HepG2 (cell line): ENCODE measurements at places on chromosomes 2 and 18.

DNA sequence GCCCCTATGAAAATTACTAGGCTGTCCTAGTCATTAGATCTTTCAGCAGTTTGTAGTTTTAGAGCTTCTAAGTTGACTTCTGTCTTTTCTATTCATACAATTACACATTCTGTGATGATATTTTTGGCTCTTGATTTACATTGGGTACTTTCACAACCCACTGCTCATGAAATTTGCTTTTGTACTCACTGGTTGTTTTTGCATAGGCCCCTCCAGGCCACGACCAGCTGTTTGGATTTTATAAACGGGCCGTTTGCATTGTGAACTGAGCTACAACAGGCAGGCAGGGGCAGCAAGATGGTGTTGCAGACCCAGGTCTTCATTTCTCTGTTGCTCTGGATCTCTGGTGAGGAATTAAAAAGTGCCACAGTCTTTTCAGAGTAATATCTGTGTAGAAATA is 193.8 kb downstream of the RPIA start:
- DNase-seq = no peak

DNA sequence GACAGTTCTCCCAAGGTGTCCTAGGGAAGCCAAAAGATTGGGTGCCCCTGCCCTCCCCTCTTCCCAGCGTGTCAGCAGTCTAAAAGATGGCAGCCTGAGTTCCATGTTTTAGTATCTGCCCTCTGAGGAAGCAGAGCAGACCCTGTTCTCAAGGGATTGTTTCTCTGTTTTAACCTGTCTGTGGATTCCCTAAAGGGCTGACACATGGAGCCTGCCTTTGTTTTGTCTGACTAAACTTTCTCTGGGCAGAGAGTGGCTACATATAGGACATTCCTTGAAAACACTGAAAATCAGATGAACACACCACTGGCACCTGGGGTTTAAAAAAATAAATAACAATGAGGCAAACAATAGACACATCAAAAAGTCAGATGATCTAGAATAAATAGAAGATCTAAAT is 337.6 kb downstream of the KIAA1328 start:
- DNase-seq = no peak

GRCh38 chr2:184877909-184878308 is 279.6 kb downstream of the ZNF804A start:
- DNase-seq = no peak

GRCh38 chr18:76685402-76685801 is 137.0 kb upstream of the ZNF236 start:
- no peak for DNase-seq

DNA sequence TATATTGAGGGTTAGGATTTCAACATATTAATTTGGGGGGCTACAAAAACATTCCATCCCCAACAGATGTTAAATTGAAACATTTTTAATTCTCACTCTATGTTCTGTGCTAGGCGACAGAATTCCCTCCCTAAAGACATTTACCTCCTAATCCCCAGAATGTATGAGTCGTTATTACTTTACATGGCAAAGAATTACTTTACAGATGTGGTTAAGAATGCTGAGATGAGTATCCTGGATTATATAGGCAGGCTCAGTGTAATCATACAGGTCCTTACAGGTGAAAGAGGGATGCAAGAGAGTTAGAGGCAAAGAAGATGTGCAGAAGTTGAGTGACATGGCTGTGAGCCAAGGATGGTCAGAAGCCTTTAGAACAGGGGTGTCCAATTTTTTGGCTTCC is 974.1 kb upstream of the ACVR2A start:
- no peak for DNase-seq

DNA sequence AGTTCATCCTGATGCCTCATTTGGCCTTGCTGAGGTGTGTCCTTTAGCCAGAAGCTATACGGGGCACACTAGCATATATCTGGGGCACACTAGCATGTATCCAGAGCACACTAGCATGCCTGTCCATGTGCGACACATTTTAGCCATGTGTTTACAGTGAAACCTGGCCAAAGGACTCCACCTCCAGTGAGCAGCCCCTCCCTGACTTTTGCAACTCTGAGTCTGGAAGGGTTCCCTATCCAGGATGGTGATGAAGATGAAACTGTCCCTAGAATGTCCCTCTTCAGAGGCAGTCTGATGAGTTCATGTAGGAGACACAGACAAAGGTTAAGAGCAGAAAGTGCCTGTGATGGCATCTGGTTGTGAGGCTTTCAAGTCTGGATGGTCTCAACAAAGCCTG is 61.4 kb upstream of the LGALSL start:
- DNase-seq = no peak

GRCh38 chr18:48090021-48090420 is 159.6 kb upstream of the SMAD2 start:
- no peak for DNase-seq

DNA sequence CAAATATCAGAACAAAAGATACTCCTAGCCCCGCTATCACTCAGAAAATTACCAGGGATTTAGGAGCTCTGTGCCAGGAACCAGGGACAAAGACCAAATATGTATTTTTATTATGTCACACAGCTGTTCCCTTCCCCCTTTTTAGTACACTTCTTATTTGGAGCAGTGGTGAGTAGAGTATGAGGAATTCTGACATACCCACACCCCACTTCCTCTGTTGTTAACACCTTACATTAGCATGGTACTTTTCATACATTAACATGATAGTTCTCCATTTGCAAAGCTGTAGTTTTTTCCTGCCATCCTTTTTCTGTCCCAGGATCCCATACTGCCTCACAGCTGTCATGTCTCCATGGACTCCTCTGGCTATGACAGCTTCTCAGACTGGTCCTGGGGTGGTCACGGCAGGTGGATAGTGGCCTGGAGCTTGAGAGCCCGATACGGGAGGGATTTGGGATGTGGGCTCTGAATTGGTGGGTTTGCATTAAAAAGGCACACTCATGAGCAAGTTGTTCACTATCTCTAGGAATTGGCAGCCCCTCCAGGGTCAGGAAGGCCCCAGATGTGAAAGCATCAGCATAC is 100.2 kb downstream of the SH3RF3 start:
- DNase-seq = no peak

DNA sequence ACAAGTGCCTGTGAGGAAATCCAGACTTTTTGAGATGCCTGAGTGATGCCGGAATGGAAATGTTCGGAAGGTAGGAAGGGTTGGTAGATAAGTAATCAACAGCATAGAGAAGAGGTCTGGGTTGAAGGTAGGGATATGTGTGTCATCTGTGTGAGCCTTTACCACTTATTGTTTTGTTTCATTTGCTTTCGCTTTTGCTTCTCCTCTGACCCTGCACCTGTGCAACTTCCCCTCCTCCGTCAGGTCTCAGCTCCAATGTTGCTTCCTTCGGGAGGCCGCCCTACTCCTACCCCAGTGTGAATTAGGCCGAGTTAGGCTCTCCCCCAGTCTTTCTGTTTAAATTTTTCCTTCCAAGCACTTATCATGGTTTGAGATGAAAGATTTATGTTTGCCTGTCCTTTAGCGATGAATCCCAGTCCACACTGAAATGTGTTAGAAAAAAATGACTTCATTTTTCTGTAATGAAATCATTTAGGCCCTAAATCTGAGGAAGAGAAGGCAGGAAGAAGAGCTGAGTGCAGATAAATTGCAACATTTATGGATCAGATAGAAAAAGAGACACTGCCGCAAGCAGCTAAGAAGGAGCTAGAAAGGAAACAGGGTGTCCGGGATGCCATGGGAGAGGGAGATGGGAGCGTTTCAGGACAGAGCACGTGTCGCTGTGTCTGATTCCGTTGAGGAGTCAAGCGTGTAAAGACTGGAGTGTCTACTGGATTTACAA is 139.6 kb upstream of the PELI1 start:
- DNase-seq = no peak

DNA sequence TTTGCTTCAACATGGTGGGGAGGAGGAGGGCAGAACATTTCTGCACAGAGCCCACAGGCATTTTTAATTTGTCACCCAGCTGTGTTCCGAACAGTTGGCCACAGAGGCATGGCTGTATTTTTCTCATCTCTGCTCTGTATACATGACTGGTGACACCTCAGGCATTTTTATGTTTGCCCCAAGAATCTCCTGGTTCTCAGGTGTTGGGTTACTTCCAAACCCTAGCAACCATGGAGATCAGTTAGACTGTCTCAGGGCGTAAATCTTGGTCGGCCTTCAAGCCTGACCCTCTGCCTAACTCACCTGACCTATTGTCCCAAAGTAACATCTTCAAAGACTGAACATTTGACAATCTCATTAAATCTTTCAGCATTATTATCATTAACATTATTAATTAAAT is 100.0 kb downstream of the ABCA12 start:
- no peak for DNase-seq

DNA sequence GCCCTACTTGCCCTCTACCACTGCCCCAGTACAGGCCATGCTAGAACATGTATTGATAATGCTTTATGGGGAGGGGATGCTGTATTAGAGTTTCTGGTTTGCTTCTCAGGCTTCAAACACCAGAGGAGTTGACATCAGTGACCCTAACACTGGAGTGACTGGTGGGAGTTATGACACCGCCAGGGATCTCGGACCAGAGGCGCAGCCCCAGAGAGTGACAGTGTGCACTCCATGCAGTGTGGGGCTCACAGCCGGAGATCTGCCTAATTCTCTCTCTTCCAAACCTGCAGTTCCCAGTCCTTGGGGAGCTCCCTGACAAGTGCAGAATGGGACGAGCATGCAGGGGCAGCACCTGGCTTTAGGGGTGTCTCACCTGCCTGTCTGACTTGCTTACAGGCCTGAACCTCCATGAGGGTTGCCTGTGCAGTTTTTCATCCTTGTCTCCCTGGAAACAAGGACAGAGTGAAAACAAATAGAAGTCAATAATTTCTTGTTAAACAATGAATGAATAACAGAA is 244.9 kb upstream of the MYT1L start:
- DNase-seq = no peak

DNA sequence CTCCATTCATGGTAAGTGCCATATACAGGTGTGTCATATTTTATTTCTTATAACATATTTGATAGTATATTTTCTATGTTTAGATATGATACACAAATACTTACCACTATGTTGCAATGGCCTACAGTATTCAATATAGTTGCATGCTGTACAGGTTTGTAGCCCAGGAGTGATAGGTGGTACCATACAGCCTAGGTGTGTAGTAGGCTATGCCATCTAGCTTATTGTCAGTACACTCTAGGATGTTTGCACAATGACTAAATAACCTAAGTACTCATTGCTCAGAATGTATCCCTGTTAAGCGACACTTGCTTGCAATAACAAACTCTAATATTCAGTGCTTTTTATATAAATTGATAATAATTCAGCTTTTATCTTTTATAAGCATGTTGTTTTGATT is 563.1 kb upstream of the LINC00305 start:
- no peak for DNase-seq

DNA sequence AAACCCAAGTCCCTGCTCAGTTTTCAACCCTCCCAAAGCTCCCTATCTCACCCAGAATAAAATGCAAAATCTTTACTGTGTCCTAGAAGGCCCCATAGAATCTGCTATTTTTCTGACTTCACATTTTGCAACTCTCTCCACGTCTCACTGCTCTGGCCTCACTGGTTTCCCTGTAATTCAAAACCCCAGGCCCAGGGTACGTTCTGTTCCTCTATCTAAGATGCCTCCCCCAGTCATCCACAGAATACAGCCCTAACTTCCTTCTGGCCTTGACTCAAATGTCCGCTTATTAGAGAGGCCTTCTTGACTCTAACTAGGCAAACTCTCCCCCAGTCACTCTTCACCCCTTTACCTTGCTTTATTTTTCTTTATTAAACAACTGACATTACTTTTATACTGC is 42.0 kb downstream of the FAM161A start:
- DNase-seq = no peak

DNA sequence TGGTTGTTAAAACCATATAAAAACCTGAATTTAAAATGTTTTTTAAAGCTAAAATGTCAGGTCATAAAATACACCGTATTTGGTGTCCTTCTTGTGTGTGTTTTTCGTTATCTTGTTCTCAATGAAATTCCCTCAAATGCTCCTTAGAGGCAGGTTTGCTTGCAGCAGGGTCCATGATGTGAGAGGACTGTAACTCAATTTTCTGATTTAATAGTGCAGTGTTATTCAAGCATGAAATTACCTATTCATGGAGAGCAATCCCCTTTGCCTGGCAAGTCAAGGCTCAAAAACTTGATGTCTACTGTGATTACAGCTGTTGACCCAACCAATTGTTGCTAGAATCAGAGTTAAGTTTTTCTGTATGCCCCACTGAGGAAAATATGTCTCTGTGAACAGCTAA is 318.2 kb downstream of the GALNT13 start:
- DNase-seq = no peak

DNA sequence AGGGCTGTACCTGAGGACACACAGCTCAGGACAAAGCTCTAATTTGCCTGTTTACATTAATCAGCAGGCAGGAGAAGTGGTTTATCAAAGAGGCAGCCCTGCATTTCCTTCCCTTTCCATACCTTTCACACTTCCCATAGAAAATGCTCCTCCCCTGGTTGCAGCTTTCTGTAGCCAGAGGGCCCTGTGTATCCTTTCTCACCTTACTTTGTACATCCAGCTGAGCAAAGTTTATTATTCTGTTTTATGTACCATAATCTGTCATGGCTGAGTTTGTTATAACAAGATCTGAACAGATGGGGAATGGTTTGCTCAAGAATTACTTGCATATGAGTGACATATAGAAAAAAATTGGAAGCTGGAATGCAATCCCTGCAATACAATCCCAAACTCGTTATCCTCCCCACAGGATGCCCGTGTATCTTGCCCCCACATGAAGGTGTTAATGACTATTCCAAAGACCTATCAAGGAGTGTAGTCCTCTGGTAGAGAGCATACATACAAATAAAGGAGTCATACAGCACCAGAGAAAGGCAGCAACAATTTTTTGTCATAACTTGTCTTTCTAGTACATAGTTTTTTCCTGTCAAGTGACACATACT is 1025.8 kb upstream of the KLHL29 start:
- DNase-seq = no peak

DNA sequence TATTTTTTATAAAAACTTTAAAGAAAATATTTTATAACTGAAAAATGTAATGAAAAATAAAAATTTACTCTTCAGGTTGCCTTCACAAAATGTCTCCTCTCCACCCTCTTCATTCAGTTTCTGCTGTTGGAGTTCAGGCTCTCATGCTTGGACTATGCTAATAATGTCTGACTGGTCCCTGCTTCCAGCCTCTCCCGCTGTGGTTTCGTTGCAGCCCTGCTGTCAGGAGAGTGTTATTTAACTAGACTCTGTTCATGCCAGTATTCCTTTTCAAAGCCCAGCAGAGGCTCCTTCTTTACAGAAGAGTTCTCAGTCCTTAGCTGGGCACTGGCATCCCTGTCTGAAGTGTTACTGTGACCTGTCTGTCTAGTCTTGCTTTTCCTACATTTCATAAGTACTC is 40.4 kb downstream of the CLIP4 start:
- no peak for DNase-seq

- no peak for DNase-seq
Observed at GRCh38 chr2:85145116-85145820, 12.1 kb downstream of the TCF7L1 start.

DNA sequence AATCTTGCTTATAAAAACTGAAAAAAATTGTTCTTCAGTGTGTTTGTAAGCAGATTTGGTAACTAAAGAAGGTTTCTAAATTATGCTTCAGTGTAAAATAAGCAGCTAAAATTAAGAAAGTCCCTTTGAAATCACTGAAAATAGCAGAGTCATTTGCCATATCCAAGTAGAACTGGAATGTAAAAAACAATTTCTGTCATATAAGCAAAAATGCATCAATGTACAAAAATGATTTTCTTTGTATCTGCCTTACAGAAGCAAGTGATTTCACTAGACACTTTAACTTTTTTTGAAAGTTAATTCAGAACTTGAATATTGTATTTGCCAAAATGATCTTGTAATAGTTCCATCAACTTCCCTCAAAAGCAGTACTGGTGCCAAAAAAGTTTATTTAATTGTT is 121.7 kb upstream of the CD226 start:
- DNase-seq = no peak
